ENCODE measurements at places on chromosomes 3 and 15.
A peak's percentile ranks its signal among the peaks of the same experiment; 100 is the strongest.

DNA sequence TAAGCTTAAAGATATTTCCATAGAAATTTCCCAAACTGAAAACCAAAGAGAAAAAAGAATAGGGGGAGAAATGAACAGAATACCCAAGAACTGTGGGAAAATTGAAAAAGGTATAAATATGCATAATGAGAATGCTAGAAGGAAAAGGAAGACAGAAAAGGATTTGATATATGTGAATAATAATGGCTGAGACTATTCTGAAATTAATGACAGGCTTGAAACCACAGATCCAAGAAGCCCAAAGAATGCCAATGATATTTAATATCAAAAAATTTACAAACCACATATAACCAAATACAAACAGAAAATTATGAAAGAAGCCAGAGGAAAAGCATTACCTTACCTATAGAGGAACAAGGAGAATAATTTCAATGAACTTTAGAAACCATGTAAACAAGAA, 153.0 kb downstream of the ANXA2 start:
- no peak for DNase-seq
- H3K36me3 ChIP-seq, result peaks cover 3% of the 10 kb centered on the region
- H3K27me3 ChIP-seq, result peaks cover 10% of the 10 kb centered on the region
- H3K4me3 ChIP-seq, result no peak overlapping the region
- H3K4me1 ChIP-seq, result no peaks in the 10 kb centered on the region
- H3K27ac ChIP-seq, result no peak overlapping the region

DNA sequence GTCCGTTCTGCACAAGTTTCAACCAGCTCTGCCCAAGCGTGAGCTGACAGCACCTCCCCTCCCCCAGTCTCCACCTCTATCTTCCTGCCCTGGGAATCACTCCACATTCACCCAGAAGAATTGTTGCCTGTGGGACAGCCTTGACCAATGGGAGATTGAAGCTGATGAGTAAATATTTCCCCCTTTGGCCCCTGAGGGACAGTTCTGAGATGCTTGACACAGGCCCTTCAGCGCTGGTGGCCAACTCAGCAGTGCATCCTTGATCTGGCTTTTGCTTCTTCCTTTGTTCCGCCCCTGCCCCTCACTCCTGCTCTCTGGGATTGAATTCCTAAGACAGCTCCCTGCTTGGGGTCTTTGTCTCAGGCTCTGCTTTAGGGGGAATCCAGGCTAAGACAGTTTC, 13.1 kb upstream of the SKIC8 start:
- H3K36me3 ChIP-seq, result no peaks in the 10 kb centered on the region
- no peaks in the 10 kb centered on the region for H3K4me1 ChIP-seq
- DNase-seq, result no peak
- H3K27ac ChIP-seq, result no peak overlapping the region

GRCh38 chr3:53748512-53749271, 97.5 kb downstream of the CHDH start:
- peak overlapping the region; percentile 75 for H3K4me3 ChIP-seq
- H3K27ac ChIP-seq, result peak overlapping the region; percentile 100
- peak; percentile 55 for DNase-seq
- H3K4me1 ChIP-seq, result peaks cover 78% of the 10 kb centered on the region
- H3K27me3 ChIP-seq, result no peaks in the 10 kb centered on the region
- peaks cover 47% of the 10 kb centered on the region for H3K36me3 ChIP-seq

DNA sequence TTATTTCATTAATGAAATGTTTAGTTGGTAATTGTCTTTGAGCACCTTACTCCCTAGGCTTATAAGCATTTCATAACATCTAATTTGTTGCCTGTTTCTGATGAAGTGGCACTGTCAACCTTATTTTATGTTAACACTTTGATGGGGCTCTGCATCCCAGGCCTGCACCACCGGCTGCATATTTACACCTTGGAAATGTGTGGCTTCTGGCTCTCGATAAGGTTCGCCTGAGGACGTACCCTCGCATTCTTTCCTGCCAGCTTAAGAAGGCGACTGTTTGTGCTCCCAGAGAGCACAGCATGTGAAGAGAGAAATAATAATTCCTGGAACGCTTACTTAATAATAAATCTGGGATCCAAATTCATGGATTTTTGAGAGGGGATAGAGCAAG, 763.3 kb upstream of the CFAP20DC start:
- H3K27ac ChIP-seq, result no peak overlapping the region
- no peaks in the 10 kb centered on the region for H3K27me3 ChIP-seq
- H3K4me1 ChIP-seq, result peaks cover 35% of the 10 kb centered on the region
- DNase-seq, result no peak

GRCh38 chr3:53890726-53891475, 758 bp downstream of the SELENOK start:
- peaks cover 25% of the 10 kb centered on the region for H3K36me3 ChIP-seq
- peaks cover 26% of the 10 kb centered on the region for H3K4me1 ChIP-seq
- H3K4me3 ChIP-seq, result peak overlapping the region; percentile 93
- H3K27me3 ChIP-seq, result no peaks in the 10 kb centered on the region
- peak; percentile 5 for DNase-seq
- H3K27ac ChIP-seq, result peak overlapping the region; percentile 99

GRCh38 chr3:73624017-73624820, 522 bp downstream of the PDZRN3 start:
- no peak for DNase-seq
- H3K36me3 ChIP-seq, result no peaks in the 10 kb centered on the region
- no peaks in the 10 kb centered on the region for H3K4me1 ChIP-seq
